ENCODE measurements at places on chromosomes 5 and 9.

DNA sequence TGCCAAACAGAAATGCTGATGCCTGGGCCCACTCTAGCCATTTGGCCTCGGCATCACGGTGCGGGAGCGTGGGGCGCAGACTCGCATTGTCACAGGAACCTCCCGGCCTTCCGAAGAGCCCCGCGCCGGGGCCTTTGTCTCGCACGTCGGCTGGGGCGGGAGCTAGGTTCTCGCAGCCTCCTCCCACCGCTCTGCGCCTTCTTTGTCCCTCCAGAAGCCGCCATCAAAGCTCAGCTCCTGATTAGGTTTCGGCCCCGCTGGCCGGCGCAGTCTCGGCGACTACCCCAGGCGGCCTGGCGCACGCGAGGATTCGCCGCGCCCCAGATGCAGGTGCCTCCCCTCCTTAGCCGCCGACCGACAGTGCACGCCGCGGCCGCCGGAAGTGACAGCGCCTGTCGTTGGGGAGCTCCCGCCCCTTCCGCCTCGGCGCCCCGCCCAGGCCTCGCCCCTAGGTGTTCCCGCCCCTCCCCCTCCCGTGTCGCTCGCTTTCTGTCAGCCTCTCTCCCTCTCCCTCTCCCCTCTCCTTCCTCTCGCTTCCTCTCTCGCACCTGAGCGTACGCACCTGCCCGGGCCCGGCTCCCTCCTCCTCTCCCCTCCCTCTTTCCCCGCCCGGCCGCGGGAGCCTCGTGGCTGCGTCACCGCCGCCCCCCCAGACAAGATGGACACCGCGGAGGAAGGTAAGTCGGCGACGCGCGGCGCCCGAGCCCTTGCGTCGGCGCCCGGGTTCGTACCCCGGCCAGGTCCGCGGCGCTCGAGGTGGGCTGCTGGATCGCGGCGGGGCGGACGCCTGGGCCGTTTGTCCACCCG lies at the start of gene MARCHF6:
TSS of gene MARCHF6 (plus strand) at position 455 of the 807 bp plus-strand sequence. CDS start at position 659, 204 bp downstream.
- peak; percentile 88 for DNase-seq

DNA sequence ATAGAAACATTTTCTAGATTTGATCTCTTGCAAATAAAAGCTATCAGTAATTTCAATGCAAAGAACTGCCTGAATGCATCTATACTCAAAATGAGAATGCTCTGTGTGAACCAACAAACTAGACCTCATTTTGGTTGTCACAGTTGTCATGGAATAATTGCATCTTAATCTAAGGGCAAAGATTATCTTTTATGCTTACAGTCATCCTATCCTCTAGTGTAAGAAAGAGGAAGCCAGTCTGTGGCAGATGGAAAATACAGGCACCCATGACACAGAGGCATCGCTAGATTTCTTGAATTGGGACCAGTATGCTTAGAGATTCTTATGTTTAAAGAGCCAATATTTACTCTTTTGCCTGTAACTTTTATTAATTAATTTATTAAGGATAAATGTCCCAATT lies 95.0 kb downstream of the MACIR start:
- no peak for DNase-seq

- DNase-seq, result peak; percentile 35
These were observed 759.7 kb downstream of the BRINP1 start for GRCh38 chr9:118609355-118610044.

GRCh38 chr9:37036371-37036775 lies 2.3 kb upstream of the PAX5 start:
- no peak for DNase-seq

- DNase-seq, result no peak
These were observed 49.7 kb downstream of the FAM81B start for GRCh38 chr5:95440825-95441224.

DNA sequence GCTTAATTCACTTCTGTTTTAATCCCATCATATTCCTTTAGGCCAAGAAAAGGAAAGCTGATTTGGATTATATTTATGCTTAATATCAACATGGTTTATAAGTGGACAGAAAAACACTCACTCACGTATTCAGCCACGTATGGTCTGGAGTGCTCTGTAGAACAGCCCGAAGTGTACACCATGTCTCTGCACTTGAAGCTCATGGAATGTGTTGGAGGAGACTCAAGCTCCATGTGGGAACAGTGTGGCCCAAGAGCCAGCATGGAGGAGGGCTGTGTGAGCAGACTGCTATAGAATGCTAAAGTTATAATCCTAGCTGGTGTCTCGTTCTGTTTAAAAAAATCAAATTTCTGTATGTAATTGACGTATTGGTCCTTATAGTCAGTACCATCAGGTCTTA lies 32.9 kb downstream of the OTULINL start:
- no peak for DNase-seq

DNA sequence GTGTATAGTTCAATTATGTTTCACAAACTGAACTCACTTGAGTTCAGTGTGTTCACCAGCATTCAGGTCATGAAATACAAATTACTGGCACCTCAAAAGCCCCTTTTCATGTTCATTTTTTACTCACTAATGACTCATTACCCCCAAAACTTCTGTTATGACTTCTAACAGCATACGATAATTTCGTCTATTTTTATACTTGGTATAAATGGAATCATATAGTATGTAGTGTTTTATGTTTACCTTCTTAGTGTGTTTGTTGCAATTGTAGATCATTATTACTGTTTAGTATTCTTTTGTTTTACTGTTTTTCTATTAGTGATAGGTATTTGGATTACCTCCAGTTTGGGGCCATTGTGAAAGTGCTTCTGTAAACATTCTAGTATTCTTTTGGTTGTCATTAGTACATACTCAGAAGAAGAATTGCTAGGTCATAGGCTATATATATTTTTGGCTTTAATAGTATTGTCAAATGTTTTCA lies 33.4 kb downstream of the DDX4 start:
- DNase-seq, result peak; percentile 29

- DNase-seq, result no peak
These were observed 453.0 kb downstream of the EFNA5 start for GRCh38 chr5:107217721-107218130.

- no peak for DNase-seq
These were observed 73.9 kb downstream of the PRELID2 start for GRCh38 chr5:145761254-145761653.

GRCh38 chr5:181130832-181131496 lies at the start of gene OR2V1:
Gene OR2V1 (minus strand): TSS chr5:181131169. CDS start chr5:181125304, 5,865 bp downstream.
- no peak for DNase-seq

DNA sequence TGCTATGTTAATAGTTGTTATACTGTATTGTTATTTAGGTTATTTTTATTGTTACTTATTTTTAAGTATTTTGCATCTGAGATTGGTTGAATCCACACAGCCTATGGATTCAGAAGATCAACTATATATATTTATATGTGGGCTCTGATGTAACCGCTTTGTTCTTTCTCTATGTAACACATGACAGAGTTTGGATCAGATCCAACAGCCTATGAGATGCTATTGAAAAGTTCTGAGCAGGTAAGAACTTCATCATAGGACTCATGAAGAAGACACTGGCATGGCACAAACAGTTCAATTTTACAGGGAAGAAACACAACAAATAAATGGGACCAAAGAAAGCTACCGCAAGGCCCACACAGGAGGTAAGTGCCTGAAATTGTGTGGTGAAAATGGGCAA lies 93.4 kb downstream of the GNAQ start:
- DNase-seq, result no peak

- DNase-seq, result no peak
These were observed 91.0 kb downstream of the OLFM1 start for GRCh38 chr9:135178498-135178897.

DNA sequence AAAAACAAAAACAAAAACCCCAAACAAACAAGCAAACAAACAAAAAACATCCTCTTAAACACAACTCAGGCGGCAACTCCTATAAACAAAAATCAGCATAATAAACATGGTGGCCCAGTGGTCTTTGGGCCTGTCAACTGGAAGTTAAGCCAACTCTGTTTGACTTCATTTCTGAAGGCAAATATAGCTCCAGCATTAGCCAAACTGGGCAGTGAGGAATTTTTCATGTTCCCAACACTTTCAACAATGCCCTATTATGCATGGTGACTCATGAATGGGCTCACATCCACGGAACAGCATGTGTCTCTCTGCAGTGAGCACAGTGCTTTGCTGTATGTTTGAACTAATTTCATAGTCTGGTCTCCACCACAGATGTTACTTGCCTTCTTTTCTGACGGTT lies 143.9 kb upstream of the STC2 start:
- peak; percentile 98 for DNase-seq

- DNase-seq, result no peak
These were observed 330.6 kb downstream of the ZSWIM6 start for GRCh38 chr5:61662670-61663069.

DNA sequence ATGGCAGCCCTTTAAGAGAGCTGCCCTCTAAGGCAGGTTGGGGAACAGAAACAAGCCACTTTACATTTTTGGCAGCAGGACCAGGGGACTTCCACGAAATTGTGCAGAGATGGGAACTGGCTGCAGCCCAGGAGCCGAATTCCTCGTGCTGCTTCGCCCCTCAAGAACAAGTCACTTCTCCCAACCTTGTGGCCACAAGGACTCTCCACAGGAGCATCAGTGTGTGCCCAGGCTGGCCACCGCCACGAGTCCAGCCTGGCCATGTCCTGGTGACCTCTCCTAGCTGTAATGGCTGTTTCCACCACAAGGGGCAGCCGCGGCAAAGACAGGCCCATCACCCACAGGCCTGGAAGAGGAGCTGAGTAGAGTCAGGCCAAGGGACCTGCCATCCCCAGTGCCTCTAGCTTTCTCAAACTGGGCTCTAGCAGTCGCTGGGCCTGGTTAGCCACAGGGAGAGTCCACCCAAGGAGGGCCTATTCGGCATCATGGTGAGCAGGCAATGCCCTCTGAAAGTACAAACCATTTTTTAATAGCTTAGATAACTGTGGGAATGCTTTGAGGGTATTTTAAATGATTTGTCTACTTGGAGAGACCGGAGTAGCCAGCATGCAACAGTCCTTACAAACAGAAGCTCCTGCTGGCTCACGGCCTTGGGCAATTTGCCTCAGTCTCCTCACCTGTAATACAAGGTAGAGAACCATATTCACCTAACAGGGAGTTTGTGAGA lies 129.0 kb downstream of the COL23A1 start:
- DNase-seq, result peak; percentile 8

DNA sequence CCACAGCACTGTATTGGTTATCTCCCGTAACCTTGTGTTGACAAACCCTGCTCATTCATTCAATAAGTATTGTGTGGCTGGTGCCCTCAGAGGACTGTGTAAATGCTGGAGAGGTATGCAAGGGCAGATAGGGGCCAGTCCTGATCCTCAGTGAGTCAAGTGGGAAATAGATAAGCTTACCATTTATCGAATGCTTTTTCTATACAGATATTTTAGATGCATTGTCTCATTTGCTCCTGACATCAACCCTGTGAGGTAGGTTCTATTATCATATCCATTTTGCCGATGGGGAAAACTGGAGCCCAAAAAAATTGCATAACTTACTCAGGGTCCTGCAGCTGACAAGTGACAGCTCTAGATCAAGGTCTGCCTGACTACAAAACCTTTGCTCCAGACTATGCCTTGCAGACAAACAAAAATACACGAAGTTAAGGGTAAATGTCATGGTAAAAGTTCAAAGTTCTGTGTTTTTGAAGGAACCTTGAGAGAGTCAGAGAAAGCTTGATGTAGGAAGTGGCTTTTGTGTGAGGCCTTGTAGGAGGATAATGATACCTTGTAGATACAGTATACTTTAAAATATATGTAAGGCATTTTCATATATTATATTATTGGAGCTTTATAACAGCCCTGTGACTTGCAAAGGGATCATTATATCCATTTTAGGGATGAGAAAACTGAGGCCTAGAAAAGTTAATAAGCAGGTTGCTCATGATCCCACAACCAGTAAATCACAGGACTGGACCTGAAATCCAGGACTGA lies 22.7 kb downstream of the CYFIP2 start:
- DNase-seq, result no peak

- DNase-seq, result peak; percentile 79
These were observed 17.7 kb downstream of the CAVIN4 start for GRCh38 chr9:100595391-100596199.

GRCh38 chr9:127136081-127136879 lies 13.8 kb upstream of the ANGPTL2 start:
- DNase-seq, result no peak

GRCh38 chr5:90612919-90613318 lies 54.3 kb downstream of the ADGRV1 start:
- DNase-seq, result no peak

GRCh38 chr5:93092349-93093105 lies 488.5 kb downstream of the NR2F1-AS1 start:
- peak; percentile 78 for DNase-seq

- DNase-seq, result no peak
These were observed 34.0 kb upstream of the SPDL1 start for GRCh38 chr5:169549453-169550100.

DNA sequence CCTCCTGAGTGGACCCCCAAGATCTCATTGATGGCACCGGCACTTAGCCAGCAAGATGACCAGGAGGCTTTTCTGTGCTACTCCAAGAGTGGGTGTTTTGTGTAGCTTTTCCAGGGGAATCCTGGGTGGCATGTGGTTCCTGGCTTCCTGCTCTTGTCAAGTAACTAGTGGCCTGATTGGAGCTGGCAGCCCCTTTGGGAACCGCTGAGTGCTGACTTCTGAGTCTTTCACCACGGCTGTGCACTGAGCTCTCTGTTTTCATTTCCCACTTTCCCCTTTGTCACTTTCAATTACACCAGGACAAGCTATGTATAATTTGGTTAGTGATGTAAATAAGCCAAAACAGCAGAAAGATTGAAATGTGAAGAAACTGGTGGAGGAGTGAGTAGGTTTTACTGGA lies 255.4 kb downstream of the GOLPH3 start:
- no peak for DNase-seq

DNA sequence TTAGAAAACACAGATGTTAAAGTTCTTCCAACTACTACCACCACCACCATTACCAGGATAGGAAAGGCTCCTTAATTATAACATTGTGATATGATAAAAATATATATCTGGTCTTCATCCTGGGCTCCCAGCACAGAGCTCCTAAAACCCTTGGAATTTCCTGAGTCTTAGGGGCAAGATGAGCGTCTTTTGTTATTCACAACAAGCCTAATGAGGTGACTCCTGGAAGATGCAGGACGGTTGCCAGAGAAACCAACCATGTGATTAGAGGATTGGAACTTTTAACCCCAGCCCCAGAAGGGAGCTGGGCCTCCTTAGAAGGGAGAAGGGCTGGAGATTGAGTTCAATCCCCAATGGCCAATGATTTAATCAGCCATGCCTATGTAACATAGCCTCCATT lies 148.0 kb upstream of the ADRA1B start:
- peak; percentile 56 for DNase-seq

- DNase-seq, result no peak
These were observed 136.1 kb downstream of the GAPVD1 start for GRCh38 chr9:125397736-125398135.

DNA sequence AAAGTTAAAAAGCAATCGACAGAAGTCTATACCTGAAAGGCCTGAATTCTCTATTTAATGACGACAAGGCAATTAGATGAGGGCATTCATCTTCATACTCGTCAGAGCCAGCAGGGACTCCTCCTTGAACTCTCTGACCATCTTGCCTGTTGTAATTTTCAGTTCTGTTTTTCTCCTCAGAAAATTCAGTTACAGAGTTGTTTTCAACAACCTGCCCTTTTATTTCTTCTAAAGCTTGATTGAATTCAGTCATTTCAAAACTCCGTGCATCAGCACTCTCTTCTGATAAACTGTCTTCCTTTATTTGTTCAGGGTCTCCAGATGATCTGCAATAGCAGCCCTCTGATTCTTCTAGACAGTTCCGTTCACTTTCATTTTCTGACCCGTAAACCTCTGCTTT lies 15.6 kb downstream of the RIOK2 start:
- DNase-seq, result no peak
